ENCODE measurements at places on chromosomes 5 and 9. TPM values are rescaled to one million over a fixed set of nuclear protein-coding genes. Genes with fewer than 3 reads are reported as not detected.

SKP2 gene
- total RNA-seq: 19.4 TPM

SPZ1 gene
- total RNA-seq: not detected

CARTPT gene
- total RNA-seq: not detected

CFAP77 gene
- not detected for total RNA-seq

SPTAN1 gene
- 452 TPM for total RNA-seq

C5orf22 gene
- 27.1 TPM for total RNA-seq

Measured in bladder microvascular endothelial cell (primary cell).